ENCODE measurements at places on chromosomes 12 and 14.

DNA sequence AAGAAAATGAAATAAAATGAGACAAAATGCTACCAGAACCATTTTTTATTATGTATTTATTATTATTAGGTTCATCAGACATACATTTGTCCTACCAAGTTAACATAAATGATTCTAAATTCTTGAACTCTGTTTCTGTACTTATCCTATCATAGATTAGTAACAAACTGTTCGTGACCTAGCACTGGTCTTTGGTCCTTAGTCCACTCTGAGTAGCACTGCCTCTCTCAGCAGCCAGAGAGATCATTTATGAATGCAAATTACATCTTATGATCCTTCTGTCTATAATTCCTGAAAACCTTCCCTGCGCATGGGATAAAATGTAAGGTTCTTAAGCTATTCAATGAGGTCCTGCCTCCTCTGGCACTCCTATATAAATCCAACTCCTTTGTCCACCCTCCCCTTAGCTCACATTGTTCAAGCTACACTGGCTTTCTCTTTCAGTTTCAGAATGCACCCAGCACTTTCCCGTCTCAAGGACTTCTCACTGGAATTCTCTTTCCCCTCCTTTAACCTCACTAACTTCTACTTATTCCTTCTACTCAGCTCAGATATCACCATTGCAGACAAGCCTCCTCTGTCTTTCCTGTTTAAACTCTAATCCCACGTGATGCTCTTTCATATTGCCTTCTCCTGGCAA lies 17.1 kb downstream of the PDZRN4 start:
- H3K36me3 ChIP-seq = no peaks in the 10 kb centered on the region
- peak overlapping the region; percentile 47 for H3K4me3 ChIP-seq
- H3K4me1 ChIP-seq = no peaks in the 10 kb centered on the region
- no peak for DNase-seq

DNA sequence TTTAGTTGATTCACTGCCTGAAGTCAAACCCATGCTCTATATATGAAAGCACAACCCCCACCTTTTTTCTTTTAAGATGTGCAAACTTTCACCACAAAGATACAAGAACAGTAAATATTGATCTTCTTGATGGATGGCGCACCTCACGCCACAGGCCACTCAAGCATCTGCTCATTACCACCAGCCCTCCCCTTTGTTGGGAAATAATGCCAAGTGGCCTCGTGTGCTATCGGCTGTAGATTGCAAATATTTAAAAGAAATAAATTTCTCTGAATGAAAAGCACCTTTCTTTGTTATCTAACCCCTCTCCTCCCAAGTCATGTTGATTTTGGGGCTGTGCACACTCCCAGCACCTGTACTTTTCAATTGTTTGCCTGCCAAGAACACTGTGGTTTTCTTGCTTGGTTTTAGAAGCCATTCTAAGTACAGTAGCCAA lies 122.7 kb downstream of the C12orf42 start:
- H3K27me3 ChIP-seq = no peaks in the 10 kb centered on the region
- DNase-seq = no peak
- no peak overlapping the region for H3K27ac ChIP-seq

GRCh38 chr12:90268574-90268973 lies 559.9 kb upstream of the ATP2B1 start:
- no peak for DNase-seq
- no peaks in the 10 kb centered on the region for H3K4me1 ChIP-seq
- no peak overlapping the region for H3K4me3 ChIP-seq
- H3K27ac ChIP-seq = no peak overlapping the region
- H3K36me3 ChIP-seq = no peaks in the 10 kb centered on the region

DNA sequence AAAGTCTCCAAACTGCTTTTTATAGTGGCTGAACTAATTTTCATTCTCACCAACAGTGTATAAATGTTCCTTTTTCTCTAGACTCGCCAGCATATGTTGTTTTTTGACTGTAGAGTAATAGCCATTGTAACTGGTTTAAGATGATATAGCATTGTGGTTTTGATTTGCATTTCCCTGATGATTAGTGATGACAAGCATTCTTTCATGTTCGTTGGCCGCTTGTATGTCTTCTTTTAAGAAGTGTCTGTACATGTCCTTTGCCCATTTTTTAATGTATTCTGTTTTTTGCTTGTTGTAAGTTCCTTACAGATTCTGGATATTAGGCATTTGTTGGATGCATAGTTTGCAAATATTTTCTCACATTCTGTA lies 404.9 kb downstream of the FLRT2 start:
- no peak overlapping the region for H3K27ac ChIP-seq
- no peak for DNase-seq
- no peaks in the 10 kb centered on the region for H3K4me1 ChIP-seq

DNA sequence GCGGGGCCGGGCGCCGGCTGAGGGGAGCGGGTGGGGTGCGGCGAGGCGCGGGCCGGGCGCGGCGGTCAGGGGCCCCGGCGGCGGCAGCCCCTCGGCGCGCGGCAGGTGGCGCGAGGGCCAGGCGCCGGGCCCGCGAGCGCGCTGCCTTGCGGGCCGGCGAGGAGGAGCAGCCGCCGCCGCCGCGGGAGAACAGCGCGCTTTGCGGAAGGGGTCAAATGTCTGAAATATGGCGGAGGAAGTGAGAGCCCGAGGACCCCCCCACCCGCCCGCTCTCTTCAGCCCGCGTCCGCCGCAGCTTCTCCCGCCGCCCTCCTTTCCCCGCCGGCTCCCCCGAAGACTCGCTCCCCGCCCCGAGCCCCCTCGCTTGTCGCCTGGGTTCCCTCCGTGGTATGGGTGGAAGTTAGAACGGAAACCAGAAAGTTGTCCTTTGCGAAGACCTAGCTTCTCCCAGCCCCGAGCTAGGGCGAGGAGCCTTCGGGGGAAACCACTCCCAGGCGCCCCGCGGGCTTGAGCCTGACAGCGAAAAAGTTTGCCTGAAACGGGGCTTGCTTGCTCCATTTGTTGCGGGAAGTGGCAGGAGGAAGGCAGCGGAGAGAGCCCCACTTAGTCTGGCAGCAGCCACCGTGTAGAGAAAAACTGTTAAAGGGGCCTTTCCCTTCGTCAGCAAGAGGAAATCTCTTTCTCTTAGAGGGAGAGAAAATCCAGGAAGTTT lies 551 bp downstream of the RAP1B start:
- H3K27ac ChIP-seq = peak overlapping the region; percentile 100
- no peaks in the 10 kb centered on the region for H3K27me3 ChIP-seq
- H3K36me3 ChIP-seq = no peaks in the 10 kb centered on the region
- peak overlapping the region; percentile 84 for H3K4me3 ChIP-seq
- peak; percentile 22 for DNase-seq
- H3K4me1 ChIP-seq = peaks cover 12% of the 10 kb centered on the region
